ENCODE measurements at places on chromosomes 1 and 21.

DNA sequence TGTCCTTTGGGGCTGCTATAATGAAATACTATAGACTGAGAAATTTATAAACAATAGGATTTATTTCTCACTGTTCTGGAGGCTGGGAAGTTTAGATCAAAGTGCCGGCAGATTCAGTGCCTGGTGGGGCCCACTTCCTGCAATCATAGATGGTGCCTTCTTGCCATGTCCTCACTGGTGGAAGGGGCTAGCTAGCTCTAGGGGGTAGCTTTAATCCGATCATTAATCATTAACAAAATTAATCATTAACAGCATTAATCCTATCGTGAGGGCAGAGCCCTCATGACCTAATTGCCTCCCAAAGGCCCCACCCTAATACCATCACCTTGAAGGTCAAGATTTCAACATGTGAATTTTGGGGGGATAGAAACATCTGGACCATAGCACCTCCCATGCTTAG, 124.3 kb downstream of the TRABD2B start:
- DNase-seq, result no peak

- no peak for DNase-seq
These were observed 21.4 kb downstream of the RGS8 start for GRCh38 chr1:182662956-182663355.

DNA sequence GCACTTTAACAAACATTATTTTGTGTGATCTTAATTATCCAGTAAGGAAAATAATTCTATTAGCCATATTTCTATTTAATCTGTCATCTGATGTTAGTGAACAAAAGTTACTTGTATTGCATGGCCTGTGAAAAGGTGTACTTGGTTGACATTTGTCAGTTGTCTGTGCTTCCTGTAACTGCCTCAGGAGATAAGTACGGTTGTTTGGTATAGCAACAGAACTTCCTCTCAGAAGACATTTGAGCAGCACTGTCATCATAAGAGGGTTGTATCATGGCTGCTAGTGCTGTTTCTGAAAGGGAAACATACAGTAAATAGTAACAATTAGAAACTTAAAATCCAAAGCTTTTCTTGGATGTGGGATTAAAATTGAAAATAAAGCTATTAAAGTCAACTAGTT, 3.4 kb downstream of the BLZF1 start:
- DNase-seq, result peak; percentile 52

GRCh38 chr1:21052034-21052433, 124.7 kb downstream of the EIF4G3 start:
- peak; percentile 57 for DNase-seq

GRCh38 chr1:93483606-93484005, 35.7 kb downstream of the FNBP1L start:
- DNase-seq, result no peak

DNA sequence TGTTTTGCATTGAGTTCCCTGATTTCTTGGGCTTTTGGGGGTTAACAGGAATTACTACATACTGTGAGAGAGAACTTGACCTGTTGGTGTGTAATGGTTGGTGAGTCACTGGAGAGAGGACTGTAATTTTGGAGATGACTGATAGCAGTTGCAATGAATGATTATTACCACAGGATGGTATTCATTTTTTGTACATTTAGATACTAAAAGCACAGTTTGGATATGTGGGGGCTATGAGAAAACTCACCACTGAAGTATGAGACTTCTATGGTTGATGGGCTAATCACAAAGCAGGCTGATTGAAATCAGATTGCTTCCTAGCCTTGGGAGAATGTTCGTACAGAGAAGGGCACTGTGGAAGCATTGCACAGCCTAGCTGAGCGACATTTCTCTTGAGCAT, 1571.3 kb upstream of the PRMT6 start:
- DNase-seq, result no peak

GRCh38 chr1:3013371-3014049, 7.8 kb upstream of the ACTRT2 start:
- DNase-seq, result no peak

- no peak for DNase-seq
These were observed 46.0 kb downstream of the VANGL1 start for GRCh38 chr1:115687744-115688143.

DNA sequence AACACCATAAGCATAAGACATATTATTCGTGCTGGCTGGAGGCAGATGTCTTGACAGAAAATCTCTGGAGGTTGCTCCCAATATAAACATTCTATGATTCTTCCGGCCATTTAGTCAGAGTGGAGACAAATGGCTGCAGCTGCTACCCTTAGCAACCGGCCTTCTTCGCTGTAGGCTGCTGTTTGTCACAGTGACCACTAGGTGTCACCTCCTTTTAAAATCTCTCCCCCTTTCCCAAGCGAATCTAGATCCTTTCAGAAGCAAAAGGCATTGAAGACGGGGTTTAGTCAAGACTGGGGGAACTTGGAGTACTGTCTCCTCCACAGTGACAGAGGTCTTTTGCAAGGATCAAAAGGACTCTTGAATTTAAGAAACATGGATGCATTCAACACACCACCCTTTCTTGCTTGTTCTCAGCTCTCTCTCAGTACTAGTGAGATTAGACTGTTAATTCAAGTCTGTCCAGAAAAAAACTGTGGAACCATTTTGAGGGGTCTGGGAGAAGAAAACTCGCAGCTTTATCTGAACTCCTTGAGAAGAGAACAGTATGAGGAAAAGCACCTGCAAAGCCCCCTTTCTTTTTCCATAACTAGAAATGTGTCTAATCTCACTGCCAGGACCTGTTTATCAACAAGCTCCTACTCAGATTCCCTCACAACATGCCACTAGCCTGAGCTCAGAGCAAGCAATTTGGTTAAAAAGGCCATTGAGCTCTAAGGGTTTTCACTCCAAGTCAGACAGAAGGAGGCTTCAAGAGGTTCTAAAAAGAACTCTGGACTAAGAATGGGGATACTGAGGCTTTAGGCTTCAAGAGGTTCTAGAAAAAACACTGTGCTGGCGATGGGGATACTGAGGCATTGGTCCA, 408.3 kb upstream of the PLXNA2 start:
- peak; percentile 51 for DNase-seq

- no peak for DNase-seq
These were observed 47.2 kb downstream of the HSD3B1 start for GRCh38 chr1:119554183-119554582.

DNA sequence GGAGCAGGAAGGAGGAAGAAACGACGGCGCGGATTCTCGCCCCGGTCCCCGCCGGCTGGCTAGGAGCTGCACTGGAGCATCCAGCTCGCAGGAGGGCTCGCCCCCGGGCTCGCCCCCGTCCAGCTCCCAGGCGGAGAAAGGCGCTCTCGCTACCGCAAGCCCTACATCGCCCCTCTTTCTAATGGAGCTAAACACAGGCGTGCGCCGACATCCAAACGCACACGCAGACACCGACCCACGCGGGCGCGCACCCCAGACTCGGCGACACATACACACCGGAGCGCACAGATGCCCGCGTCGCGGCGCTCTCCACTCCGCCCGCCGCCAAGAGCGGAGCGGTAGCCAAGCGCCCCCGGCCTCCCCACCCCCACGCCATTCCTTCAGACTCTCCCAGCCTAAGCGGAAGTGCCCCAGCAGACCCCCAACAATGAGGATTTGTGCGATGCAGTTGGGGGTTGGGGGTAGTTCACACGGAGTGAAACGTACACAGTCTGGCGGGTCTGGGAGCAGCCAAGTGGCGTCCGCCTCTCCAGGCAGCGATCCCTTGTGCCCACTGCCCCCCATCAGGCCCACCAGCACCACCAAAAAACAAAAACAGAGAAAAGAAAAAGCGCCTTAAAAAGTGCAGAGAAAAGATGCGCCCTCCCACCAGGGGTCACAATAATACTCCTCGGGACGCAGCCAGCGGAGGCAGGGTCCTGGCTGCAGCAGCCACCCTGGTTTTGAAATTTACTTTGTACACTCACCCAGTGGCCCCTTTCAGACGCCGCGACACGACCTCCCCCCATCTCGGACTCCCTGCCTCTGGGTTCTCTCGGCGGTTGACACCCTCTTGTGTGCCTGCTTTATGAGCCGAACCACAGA, 1.4 kb downstream of the DAB1 start:
- no peak for DNase-seq

DNA sequence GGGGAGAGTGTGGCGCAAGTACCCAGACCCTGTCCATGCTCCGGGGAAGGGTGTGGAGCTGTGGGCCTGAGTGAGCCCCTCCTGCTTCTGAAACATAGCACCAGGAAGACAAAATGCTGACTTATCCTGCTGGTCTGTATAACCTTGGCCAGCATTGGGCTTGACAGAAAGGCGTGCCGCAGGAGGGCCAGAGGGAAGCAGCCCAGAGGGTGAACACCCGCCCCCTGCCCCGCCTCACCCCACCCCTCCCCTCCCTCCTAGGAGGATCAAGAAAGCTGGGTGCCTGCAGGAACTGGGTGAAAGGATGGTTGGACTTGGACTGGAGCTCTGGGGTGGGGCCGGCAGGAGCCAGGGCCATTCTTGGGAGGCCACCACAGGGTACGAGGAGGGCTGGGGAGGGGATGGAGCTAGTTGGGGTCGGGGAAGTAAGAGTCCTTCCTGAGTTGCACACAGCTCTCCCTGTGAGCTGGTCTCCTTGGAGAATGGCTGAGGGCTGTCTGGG, 27.1 kb downstream of the PTPRF start:
- DNase-seq, result no peak

GRCh38 chr1:54011316-54012007, 6.5 kb downstream of the LDLRAD1 start:
- no peak for DNase-seq

GRCh38 chr1:6762060-6762459, 23.2 kb upstream of the CAMTA1 start:
- DNase-seq, result no peak

GRCh38 chr1:166258017-166258416, 91.2 kb upstream of the FAM78B start:
- DNase-seq, result no peak

DNA sequence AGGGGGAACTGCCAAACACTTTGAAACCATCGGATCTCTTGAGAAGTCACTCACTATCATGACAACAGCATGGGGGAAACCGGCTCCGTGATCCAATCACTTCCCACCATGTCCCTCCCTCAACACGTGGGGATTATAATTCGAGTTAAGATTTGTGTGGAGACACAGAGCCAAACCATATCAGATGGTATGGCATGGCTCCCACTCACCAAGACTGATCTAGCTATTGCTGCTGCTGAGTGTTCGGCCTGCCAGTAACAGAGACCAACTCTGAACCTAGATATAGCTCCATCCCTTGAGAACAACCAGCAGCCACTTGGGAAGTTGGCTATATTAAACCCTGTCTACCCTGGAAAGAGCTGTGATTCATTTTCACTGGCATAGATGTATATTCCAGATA, 49.4 kb downstream of the CDCP2 start:
- no peak for DNase-seq

- DNase-seq, result peak; percentile 72
These were observed 22.8 kb upstream of the CSF1 start for GRCh38 chr1:109887884-109888283.

- peak; percentile 56 for DNase-seq
These were observed 177.4 kb downstream of the LBR start for GRCh38 chr1:225250432-225250831.

- DNase-seq, result no peak
These were observed 936 bp downstream of the ZFP69B start for GRCh38 chr1:40451238-40451585.

DNA sequence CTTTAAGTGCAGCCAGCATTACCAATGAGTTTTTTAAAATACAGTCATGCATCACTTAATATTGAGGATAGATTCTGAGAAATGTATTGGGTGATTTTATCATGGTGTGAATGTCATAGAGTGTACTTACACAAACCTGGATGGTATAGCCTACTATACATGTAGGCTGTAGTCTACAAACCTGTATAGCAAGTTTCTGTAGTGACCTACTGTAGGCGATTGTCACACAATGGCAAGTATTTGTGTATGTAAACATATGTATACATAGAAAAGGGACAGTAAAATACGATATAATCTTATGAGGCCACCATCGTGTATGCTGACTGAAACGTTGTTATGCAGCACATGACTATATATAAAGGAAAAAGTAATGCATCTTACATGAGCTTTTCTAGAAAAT, 48.2 kb downstream of the RPE65 start:
- no peak for DNase-seq

GRCh38 chr1:80987106-80987505, 813.6 kb upstream of the ADGRL2 start:
- DNase-seq, result no peak

GRCh38 chr1:51663105-51663504, 46.2 kb downstream of the OSBPL9 start:
- DNase-seq, result no peak

Data from suppressor macrophage treated with lipopolysaccharide for 4 hours (primary cell).